ENCODE measurements at places on chromosomes 12 and 14.
A peak's percentile ranks its signal among the peaks of the same experiment; 100 is the strongest.

GRCh38 chr14:20460458-20461224 lies 593 bp downstream of the PIP4P1 start:
- DNase-seq = peak; percentile 67

DNA sequence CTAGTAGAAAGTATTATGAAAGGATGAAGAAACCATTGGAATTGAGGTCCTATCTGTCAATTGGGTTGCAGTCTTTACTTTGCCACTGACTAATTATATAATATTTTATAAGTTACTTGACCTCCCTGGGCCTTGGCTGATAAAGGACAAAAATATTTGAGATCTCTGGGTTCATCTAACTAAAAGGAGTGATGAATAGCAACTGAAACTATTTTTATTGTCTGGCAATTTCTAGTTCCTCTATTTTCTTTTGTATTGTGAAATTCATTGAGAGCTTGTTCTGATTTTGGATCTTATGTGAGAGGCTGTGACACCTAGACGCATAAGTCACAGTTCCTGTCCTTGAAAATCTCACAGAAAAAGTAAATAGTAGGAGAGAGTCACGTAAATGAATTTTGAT lies 415.7 kb upstream of the ATP2B1 start:
- DNase-seq = no peak

DNA sequence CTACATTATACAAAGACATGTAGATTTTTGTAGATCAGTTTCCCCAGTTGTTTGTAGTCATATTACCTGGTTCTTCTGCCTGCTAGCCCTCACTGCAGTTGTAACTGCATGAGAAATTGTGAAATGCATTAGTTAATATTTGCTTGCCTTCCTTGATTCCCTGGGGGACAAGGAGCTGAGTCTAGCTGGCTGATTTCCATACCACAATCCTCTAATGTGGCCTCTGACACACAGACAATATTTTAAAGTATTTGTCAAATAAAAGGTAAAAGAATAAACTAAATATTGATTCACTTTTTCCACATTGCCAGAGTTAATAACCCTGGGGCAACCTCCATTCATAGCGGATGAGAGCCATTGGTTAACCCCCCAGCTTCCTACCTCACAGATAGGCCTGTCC lies 128.8 kb upstream of the TMEM132C start:
- DNase-seq = no peak

DNA sequence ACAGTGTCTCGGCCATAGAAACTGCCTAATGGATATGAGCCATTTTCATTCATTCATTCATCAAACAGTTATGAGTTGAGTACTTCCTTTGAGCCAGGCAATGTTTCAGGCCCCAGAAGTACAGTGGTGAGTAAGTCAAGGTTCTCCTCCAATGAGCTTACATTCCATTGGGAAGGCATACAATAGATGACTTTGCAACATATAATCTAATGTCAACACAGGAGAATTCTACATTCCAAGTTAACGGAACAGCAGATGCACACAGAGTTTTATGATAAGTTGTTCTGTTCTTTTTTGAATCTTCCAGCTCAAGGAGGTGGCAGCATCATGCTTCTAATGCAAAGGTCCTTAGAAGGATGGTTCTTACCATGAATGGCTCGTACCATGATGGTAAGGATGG lies 3.2 kb upstream of the RFC5 start:
- DNase-seq = no peak

DNA sequence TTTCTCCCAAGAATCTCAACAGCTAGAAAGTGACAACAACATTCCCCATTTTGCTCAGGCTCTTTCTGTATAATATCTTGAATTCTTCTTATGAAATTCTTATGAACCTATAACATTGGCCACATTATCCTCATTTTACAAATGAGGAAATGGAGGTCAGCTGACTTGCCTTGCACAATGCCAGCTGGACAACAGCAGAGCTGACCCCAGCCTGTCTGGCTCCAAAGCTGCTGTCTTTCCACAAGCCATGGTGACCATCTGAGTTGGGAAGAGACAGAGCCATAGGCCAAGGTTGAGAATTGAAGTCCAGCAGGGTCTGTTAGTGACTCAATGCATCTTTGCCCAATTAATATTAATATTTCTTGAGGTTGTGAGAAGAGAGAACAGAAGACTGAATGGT lies 87.3 kb downstream of the KSR2 start:
- no peak for DNase-seq

DNA sequence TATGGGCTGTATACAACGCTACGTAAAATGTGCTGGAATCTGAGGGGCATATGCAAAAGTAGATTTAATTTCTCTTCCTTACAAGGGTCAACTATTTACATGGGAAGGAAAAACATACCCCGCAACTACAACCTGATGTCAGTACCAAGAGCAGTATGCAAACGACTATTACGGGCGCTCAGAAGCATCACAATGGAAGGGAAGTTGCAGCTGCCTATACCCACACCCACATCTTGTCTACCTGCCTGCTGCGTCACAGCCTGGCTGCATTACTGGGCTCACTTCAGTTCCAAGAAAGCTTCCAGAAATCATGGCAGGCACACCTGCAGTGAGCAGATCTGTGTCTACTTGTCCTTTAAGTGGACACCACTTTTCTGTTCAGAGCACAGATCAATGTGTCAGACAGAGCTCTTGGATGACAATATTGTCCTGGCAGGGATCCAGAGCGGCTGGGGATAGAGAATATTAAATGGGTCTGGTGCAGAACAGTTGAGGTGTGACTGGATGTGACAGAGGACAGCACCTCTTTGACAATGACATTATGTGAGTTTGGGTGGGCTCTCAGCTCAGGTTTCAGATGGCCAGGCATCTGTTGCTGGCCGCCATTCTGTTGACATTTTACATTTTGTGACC lies 41.5 kb upstream of the GNG2 start:
- no peak for DNase-seq

GRCh38 chr14:104237651-104238423 lies 99.5 kb downstream of the KIF26A start:
- no peak for DNase-seq

DNA sequence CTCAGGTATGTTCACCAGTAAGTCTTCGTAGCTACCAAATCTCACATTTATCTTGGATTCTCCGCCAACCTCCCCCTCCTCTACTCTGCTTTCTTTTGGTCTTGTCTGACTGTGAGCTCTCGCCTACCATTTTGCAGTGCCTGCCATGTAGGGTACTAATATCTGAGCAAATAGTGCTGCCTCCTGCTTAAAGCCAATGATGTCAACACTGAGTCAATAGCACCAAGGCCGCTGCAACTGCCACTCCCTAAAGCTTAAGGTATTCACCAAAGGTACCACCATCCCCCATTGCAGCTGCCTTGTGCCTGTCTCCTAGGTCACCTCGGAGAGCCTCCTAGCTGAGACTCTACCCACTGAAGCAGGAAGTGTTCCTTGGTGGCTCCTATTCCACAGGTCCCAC lies 114.8 kb upstream of the FUT8 start:
- DNase-seq = no peak

GRCh38 chr12:94178882-94179281 lies 30.5 kb downstream of the PLXNC1 start:
- DNase-seq = no peak

DNA sequence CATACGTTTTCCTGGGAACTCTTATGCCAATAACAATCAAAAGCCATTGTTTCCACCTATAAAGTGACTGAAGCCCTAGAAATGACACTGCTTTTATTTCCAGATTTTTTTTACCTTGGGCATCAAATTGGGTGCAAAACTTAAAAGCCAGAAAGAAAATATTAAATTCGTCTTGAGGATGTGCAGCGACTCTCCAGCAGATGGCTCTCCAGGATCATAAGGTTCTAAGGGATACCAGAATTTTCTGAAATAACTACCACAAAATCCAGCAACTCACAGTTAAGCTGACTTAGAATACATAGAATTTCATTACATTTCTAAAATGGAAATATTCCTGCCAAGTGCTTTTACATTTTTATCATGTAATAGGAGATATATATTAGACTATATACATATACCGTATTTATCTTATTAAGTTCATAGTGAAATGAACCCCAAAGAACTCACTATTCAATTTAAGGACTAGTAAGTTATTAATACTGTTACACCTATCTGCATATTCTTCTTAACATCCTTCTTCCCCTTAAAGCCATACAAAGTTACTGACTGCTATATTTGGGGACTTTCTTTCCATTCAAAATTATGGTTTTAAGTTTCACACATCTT lies 44.0 kb downstream of the ARMH4 start:
- DNase-seq = peak; percentile 49
